ENCODE measurements at places on chromosomes 7 and 10. TPM values are rescaled to one million over a fixed set of nuclear protein-coding genes. Genes with fewer than 3 reads are reported as not detected.

- DNase-seq: no peak
These were observed 6.9 kb downstream of the CISD1 start for GRCh38 chr10:58275908-58276307.

DNA sequence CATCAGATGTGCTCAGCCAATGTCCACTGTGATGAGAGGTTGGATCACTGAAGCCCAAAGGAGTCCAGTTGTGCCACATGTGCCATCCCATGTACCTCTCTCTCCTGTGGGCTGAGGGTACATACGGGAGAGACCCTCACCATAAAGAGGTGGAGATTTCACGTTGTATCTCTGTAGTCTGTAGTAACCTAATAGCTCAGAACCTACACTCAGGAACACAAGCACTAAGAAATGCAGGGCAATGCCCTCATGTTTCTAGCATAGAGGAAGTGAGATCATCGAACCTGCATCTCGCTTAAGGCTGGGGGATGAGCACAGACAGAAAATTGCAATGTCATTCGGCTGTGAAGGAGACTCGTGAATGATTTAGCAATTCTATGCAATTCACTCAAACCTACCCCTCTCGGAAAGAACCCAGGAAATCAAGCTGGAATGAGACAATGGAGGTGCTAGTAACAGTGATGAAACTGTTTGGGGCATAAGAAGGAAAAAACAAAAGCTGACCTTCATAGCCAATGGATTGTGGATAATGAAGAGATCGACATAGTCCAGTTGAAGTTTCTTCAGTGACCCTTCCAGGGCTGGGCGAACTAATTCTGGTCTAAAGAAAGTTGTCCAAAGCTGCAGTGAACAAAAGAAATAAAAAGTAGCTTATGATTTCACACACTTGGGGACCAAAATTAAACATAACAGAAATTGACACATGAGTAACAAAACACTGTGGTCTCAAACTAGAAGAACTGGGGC, 80.3 kb upstream of the UCN3 start:
- peak; percentile 64 for DNase-seq

The OR6B1 gene
- not detected for total RNA-seq

DNA sequence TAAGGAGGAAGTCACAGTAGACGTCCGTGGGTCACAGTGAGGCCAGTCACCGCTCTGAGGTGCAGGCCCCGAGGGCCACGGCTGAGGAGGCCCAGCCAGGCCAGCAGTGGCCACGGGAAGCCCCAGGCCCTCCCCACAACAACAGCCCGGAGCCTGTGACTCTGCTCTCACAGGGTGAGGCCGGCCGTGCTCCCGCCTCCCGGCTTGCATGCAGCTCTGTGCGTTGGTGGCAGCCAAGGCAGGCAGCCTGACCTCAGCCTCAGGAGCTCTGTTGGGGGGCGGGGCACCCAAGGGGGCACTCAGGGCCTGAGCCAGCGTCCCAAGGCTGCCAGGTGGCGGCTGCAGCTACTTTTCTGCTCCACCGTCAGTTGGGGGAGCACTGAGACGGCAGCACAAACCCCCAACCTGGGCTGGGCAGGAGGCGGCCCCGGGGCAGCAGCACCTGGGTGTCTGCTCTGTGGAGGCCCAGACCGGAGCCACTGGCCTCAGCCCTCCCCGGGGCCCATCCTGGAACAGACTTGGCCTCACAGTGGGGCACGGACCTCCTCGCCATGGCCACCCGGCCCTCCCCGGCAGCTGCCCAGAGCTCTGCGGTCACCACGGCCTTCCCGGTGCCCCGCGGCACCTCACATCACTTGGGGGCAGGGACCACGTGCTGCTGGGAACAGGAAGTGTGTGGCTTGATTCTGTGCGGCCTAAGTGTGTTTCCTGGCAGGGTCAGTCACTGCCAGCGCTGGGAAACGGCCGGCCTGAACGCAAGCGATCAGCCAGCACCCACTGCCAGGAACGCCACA, 13.3 kb downstream of the CYP2W1 start:
- DNase-seq: no peak

- DNase-seq: no peak
These were observed 1000.7 kb upstream of the LRRN3 start for GRCh38 chr7:110090110-110090820.

The SLC39A12 gene
- total RNA-seq: not detected

- no peak for DNase-seq
These were observed 1.6 kb upstream of the GSTO1 start for GRCh38 chr10:104253106-104253505.

The ASAH2 gene
- 0.63 TPM for total RNA-seq

The MSMB gene
- not detected for total RNA-seq

The CTTNBP2 gene
- 15.3 TPM for total RNA-seq

DNA sequence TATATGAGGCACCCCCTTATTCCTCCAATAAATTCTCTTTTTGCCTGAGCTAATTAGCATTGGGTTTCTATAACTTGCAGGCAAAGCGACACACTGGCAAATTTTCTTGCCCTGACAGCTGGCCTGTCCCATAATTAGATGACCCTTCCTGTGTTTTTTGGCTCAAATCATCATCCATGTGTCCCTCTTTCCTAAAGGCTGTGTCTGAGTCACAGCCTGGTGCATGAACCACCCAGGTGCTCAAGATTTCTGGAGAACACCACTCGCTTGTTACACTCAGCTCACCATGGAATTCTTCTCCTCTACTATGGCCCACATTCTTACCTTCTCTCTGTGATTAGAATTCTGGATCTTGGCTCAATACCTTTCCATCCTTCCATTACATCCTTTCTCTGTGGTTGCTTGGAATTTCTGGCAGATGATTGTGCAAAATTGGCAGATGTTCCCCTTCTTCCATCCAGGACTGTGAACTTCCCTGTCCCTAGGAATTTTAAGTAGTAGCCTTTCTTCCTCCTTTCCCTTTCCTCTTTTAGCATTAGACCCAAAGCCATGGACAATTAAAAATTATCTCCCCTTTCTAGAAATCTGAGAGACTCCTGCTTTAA, 116.0 kb upstream of the ANKRD1 start:
- DNase-seq: no peak

DNA sequence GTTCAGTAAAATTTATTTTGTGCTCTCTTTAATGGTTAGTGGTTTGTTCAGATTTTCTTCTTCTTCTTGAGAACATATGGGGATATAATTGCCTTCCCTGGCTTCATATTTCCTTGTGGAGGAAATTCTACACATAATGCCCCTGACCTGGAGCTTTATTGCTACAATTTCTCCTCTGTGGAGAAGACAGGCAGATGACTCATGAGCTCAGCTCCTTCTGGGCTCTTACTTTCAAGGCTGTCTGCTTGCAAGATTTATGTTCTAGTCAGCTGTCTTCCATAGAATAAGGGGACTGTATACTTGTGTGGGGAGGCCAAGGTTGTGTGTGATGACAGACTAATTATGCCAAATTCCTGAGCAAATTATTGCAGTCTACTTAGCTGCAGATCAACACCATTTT, 1.6 kb downstream of the LRRD1 start:
- no peak for DNase-seq

DNA sequence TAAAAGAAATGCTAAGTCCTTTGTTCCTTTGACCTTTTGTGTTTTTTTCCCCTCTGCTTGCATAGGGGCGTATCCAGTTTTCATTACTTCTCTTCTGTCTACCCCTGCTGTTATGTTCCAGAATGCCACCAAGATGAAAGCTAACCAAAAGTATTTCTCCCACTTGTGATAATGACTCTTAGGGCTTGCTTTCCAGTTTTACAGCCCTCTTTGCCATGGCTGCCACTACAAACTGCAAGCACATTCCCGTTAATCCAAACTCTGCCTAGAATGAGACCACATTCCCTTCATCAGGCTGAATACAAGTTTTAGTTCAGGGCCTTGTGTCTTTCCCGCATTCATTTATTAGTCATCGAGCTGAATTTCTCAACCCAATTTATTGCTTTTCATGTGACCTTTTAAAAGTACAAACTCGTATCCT, 23.6 kb upstream of the CD36 start:
- DNase-seq: no peak

The RBP3 gene
- under 0.01 TPM for total RNA-seq

- DNase-seq: no peak
These were observed 5.3 kb upstream of the ADCK2 start for GRCh38 chr7:140667476-140667875.

GRCh38 chr7:22572292-22572691, 72.3 kb upstream of the STEAP1B start:
- no peak for DNase-seq

The NRAP gene
- not detected for total RNA-seq

The CDHR3 gene
- 10.9 TPM for total RNA-seq

- no peak for DNase-seq
These were observed 55.4 kb downstream of the MAP3K8 start for GRCh38 chr10:30489346-30489745.

DNA sequence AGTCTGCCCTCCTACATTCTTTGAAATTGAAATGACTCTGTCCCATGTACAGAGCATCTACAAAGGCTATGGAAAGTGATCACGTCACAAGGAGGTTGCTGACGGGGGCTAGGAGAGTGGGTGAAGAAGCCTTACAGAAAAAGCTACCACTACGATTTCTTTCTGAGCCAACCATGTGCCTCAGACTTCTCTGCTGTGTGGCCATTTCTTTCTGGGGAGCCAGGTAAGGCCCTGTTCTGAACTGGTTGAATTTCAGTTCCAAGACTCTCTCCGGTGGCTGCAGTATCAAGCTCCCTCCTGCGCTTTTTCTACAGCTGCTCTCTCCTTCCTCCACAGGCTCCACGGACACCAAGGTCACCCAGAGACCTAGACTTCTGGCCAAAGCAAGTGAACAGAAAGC, 112.5 kb upstream of the PRSS1 start:
- DNase-seq: no peak

DNA sequence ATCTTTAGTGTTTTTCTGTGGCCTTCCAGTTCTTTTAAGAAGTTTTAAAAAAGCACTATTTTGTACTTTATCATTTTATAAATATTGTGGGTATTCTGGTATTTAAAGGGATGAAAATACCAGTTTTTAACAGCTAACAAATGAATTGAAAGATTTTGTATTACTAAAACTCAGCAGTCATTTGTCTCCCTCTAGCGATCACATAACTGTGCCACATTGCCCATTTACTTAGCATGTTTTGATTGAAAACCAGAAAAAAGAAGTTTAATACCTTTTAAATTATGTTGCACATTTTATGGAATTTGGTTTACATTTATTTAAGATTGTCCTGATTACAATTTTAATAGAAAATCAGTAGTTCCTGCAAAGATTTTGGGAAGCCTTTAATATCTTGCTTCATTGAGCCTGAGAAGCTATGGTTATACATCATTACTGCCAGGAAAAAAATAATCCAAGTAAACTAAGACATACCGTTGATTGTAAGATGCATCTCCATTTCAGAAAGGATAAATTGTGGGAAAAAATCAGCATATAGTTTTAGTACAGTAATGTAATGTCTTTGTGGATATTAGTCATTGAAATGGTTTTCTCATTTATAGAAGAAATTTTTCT, 34.9 kb downstream of the TAX1BP1 start:
- DNase-seq: no peak

DNA sequence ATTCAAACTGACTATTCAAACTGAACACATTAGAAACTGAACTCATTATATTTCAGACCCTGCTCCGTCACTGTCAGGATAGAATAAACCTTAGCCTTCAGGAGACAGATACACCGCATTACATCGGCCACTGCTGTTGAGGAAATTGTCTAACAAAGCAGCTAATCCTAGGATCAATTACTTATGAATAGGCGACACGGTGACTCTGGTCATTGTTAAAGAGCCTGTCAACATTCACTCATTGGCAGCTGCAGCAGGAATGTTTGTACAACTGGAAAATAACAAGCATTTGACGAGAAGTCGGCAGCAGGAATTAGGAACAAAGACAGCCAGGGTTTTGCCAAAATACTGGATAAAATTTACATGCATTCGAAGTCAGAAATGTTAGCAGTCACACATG, 112.0 kb upstream of the MKX start:
- DNase-seq: no peak

DNA sequence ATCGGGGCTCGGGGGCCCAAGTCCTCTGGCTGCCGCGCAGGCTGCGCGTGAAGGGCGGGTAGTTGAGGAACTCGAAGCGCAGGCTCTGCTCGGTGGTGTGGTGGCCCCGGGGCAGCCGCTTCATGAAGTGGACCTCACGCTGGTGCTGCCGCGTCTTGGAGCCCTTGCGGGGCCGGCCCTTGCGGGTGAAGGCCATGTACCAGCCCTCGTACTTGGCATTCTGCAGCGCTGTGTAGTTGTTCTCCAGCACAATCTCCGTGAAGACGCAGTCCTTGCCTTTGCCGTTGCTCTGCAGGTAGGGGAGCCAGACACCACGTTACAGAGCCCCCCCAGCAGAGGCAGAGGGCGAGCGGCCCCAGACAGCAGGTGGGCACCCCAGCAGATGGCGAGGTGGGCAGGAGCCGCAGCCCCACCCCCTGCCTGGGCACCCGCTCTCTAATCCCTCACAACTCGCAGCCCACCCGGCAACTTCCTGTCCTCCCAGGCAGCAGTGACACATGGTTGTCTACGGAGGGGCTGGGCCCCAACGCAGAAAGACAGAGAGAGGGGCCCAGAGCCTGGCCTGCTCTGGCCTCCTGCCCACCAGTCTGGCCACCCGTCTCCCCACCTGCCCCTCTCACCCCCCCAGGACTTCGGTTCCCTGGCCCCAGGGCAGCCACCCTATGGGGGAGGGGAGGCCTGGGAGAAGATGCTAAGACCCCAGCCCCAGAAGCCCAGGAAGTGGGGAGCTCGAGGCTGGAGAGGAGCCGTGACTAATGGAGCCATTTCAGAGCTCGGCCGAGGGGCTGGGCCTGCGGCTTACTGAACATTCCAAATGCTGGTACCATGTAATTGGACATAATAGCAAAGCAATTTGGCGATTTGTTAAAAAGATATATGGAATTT, 5.3 kb downstream of the FGF8 start:
- no peak for DNase-seq

DNA sequence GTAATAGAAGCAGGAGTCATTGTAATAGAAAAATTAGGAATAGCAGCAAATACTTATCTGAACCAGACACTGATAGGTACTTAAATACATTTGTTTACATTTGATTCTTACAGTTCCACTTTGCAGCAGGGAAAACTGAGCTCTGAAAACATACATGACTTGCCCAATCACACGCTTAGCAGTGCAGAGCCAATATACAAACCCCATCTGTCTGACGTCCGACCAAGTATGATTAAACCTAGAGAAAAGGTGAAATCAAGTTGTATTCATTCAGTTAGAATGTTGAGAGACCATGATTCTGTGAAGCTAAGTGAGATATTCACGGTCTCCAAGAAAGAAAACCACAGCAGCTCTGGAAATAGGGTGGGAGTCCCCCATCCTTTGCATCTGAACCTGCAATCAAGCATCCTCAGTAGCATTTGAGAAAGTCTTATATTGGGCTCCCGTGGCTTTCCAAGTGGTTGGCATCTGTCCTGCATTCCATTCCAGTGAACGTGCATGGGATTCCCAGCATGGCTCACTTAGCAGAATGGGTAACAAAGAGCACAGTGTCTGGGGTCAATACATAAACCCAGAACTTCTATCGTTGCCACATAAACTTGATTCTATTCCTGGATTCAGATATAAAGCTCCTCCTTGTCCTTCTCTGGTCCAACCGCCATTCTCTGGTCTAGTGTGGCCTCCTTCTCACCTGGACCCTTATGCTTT, 148.7 kb upstream of the RSU1 start:
- no peak for DNase-seq
